ENCODE measurements at places on chromosomes 4 and X.

DNA sequence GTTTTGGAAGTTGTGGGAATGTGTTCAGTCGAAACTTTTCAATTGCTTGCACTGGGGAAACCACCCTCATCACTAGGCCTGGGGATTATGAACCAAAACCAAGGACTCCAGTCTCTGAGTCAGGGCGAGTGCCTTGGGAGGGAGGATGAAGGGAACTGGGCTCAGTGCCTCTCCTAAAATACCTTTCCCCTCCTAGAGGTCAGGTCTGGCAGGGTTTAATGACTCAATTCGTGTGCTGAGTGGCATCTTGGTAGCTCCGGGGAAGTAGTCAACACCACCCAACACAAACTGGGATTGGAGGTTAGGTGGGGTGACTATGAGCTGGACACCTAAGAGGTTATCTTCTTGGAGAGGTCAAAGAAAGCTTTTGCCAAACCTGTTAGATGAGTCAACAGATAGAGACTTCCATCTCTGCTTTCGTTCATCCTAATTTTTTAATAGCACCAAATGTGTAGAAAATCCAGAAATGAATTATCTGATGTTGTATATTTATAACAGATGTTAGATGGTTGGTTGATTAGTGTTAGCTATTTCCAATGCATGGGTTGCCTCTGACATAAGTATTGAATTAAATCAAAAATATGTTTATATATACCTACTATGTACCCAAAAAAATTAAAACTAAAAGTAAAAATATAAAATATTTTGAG is 202.8 kb downstream of the SHROOM3 start:
- no peaks in the 10 kb centered on the region for H3K27me3 ChIP-seq
- H3K36me3 ChIP-seq, result no peaks in the 10 kb centered on the region
- DNase-seq, result no peak
- no peak overlapping the region for H3K27ac ChIP-seq
- H3K4me3 ChIP-seq, result no peak overlapping the region

- DNase-seq, result no peak
- H3K4me3 ChIP-seq, result no peak overlapping the region
- no peak overlapping the region for H3K27ac ChIP-seq
- H3K27me3 ChIP-seq, result no peaks in the 10 kb centered on the region
- no peaks in the 10 kb centered on the region for H3K4me1 ChIP-seq
- H3K36me3 ChIP-seq, result no peaks in the 10 kb centered on the region
Observed at GRCh38 chr4:79207281-79207680, 118.6 kb downstream of the NAA11 start.

GRCh38 chr4:71445811-71446210 is 107.0 kb downstream of the SLC4A4 start:
- peaks cover 2% of the 10 kb centered on the region for H3K4me1 ChIP-seq
- H3K27ac ChIP-seq, result no peak overlapping the region
- H3K27me3 ChIP-seq, result no peaks in the 10 kb centered on the region
- H3K36me3 ChIP-seq, result peaks cover 8% of the 10 kb centered on the region

DNA sequence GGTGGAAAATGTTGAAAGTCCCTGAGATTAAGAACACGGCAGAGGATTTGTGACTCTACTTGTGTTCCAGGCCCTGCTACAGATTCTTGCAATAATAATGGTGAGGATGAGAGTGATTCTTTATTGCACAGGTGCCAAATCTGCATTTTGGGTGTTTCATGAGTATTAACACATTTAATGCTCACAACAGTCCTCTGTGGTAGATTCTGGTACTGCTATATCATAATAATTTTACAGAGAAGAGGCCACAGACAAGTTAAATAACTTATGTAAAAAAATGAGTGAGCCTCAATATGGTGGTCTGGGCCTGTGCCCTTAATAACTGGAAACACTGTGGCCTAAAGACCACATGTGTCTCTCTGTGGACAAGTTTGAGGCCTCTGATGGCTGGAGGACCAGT is 124.3 kb downstream of the C4orf33 start:
- H3K27me3 ChIP-seq, result no peaks in the 10 kb centered on the region
- no peak overlapping the region for H3K4me3 ChIP-seq
- H3K27ac ChIP-seq, result no peak overlapping the region
- H3K4me1 ChIP-seq, result no peaks in the 10 kb centered on the region
- no peak for DNase-seq

DNA sequence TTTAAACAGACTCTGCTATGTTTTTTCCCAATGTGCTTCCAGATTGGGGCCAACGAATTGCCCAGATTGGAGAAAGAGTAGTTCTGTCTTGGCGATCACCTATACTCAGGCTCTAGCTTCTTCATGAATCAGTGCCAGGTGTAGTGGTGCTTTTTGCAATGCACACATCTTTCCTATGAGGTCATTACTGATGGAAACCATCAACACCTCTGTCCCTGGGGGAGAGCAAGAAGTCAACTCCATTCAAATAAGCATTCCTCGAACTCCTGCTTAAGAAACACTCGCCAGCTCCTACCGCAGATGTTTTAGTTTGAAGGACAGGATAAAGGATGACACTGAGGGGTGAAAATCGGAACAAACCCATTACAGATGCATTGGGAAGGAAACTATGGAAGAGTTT is 156.5 kb upstream of the DKK2 start:
- no peak overlapping the region for H3K27ac ChIP-seq
- H3K4me3 ChIP-seq, result no peak overlapping the region
- no peak for DNase-seq
- no peaks in the 10 kb centered on the region for H3K27me3 ChIP-seq
- H3K4me1 ChIP-seq, result no peaks in the 10 kb centered on the region

- no peaks in the 10 kb centered on the region for H3K4me1 ChIP-seq
- DNase-seq, result no peak
Observed at GRCh38 chr4:13174001-13174400, 310.1 kb downstream of the RAB28 start.

- no peaks in the 10 kb centered on the region for H3K4me1 ChIP-seq
- H3K36me3 ChIP-seq, result no peaks in the 10 kb centered on the region
Observed at GRCh38 chr4:2141022-2141761, 82.1 kb downstream of the NAT8L start.

DNA sequence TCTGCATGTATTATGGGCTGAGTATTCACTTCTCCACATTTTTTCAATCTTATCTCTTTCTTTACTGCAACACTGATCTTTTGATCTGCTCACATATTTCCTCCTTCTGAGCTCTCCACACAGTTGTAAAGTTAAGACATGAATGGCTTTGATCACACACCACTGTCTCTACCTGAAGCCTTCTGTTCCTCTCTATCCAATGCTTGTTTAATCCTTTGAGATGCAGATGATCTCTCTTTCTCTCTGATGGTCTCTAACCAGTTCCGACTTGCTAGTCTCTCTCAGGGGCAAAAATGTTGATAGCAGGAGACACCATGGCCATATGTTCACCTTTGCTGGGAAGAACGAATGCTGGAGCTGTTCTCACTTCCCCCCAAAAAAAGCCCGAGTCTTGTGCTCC is 162.4 kb downstream of the UNC5C start:
- no peaks in the 10 kb centered on the region for H3K27me3 ChIP-seq
- no peak for DNase-seq
- H3K27ac ChIP-seq, result no peak overlapping the region
- H3K4me3 ChIP-seq, result no peak overlapping the region

DNA sequence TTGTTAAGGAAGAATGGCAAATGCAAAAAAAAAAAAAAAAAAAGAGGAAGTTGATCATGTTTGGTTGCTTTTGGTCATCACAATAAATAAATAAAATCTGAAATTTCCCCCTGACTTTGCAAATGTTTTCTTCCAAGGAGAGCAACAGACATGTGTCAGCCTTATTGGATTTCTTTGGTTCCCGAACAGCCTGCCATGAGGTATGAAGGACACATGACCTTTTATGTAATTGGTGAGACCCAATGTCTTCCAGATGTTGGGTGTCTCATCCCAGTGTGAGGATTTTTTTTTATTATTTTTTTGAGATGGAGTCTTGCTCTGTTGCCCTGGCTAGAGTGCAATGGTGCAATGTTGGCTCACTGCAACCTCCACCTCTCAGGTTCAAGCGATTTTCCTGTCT is 24.6 kb upstream of the CD99 start:
- H3K4me1 ChIP-seq, result no peaks in the 10 kb centered on the region
- H3K27ac ChIP-seq, result no peak overlapping the region
- H3K27me3 ChIP-seq, result no peaks in the 10 kb centered on the region
- H3K4me3 ChIP-seq, result no peak overlapping the region

DNA sequence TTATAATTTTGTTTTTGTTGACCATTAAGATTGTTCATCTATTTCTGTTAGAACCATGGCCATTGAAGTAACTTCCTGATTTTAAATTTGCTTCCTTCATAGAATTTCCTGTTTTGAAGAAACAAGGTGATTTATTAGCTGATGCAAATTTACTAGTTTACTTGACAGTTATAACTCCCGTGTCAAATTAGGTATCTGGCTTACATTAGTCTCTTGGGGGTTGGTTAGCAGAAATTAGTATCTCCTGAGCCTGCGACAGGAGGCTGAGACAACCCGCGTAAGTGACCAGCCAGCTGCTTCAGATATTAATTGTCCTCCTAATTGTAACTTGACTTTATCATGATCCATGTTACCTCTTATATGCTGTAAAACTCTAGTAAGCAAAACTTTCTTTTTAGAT is 154.3 kb downstream of the CFAP299 start:
- no peak overlapping the region for H3K4me3 ChIP-seq
- no peaks in the 10 kb centered on the region for H3K4me1 ChIP-seq
- H3K36me3 ChIP-seq, result no peaks in the 10 kb centered on the region
- no peaks in the 10 kb centered on the region for H3K27me3 ChIP-seq
- no peak for DNase-seq

DNA sequence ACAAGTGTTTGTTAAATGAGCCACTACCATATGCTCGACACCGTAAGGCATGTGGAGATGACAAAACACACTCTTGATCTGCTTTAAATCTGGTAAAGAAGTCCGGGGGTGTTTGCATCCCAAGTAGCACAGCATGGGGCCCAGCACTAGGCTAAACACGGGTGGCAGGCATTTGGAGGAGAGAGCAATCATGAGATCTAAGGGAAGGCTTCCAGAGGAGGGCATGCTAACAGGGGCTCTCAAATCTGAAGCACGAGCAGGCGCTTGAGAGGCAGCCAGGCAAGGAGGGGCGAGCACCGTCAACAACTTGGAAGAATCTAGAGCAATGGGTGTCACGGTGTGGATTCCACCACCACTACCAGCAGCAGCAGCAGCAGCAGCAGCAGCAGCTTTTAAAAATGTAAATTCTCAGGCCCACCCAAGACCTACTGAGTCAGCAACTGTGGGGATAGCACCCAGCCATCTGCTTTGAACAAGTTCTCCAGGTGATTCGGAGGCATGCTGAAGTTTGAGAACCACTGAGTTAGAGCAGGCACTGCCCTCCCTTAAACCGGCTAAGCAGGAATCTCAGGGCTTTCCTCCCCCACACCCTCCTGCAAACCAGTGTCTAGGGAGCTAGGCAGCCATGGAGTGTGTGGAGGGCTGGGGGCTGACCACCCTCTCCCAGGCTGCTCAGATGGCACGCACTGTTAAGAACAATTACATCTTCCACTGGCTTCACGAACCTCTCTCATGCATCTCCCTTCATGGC is 70.2 kb upstream of the MAP3K15 start:
- no peak overlapping the region for H3K27ac ChIP-seq
- no peaks in the 10 kb centered on the region for H3K4me1 ChIP-seq
- peak; percentile 52 for DNase-seq
- H3K4me3 ChIP-seq, result no peak overlapping the region
- H3K36me3 ChIP-seq, result no peaks in the 10 kb centered on the region

DNA sequence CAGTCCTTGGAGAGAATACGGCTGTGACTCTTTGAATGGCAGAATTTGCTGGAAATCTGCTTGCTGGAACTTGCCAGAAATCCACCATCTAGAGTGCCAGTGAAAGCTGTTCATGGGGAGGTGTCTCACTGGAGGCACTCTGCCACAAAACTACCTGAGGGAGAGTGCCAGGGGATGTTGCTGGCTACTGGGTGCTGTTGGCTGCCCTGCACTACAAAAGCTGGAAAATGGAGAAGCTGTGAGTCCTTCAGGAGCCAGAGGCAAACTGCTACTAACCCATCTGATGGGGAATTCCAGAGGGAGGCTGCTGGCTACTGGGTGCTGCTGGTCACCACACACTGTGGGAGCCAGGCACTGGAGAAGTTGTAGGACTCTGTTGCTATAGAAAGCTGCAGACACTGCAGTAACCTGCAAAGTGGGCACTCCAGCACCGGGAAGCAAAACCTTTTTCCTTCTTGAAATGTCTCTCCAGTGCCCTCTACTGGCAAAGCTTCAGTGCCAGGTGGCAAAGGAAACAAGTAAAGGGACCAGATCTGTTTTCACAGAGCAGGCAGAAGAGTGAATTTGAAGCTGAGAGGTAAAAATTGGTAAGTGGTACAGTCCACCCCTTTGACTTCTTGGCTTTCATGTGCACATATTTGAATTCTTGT is 47.8 kb upstream of the HSD17B10 start:
- no peaks in the 10 kb centered on the region for H3K4me1 ChIP-seq
- H3K4me3 ChIP-seq, result no peak overlapping the region
- no peaks in the 10 kb centered on the region for H3K36me3 ChIP-seq
- no peak for DNase-seq
- H3K27ac ChIP-seq, result no peak overlapping the region

DNA sequence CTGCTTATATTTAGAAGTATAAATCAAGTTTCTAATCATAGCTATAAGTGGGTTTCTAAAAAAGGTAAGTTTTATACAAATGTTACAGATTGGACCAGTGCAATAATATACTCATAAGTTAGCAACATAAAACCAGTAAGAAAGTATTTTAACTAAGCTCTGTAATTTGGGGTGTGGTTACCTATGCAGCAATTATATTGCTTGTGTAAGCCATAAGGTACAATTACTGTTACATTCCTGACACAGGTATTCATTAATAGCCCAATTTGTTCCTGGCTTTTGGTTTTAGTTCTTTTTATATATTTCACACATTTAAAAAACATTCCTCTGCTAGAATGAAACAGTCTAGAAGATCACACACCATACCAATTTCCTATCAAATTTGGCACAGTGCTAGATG is 115.1 kb downstream of the FRYL start:
- H3K27me3 ChIP-seq, result no peaks in the 10 kb centered on the region
- H3K4me1 ChIP-seq, result no peaks in the 10 kb centered on the region
- no peak overlapping the region for H3K27ac ChIP-seq
- H3K36me3 ChIP-seq, result no peaks in the 10 kb centered on the region

DNA sequence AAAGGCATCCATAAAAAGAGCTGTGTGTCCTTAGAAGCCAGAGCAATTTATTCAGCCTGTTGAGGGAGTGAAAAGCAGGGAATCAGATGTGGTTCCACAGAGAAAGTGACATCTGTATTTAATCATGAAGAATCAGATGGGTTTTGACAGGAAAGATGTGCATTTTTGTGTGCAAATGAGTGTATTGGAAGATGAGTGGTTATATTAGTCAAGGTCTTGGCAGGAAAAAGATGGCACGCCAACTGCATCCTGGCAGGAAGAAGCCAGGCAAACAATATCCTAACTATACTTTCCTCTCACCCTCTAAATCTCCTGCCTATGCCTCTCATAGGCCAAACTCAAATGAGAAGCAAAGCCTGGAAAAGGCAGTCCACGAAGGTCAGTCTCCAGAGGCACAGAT is 59.1 kb downstream of the SCFD2 start:
- H3K27me3 ChIP-seq, result no peaks in the 10 kb centered on the region
- H3K4me3 ChIP-seq, result no peak overlapping the region
- H3K27ac ChIP-seq, result no peak overlapping the region
- H3K4me1 ChIP-seq, result no peaks in the 10 kb centered on the region
- no peak for DNase-seq

- H3K27me3 ChIP-seq, result no peaks in the 10 kb centered on the region
- H3K4me3 ChIP-seq, result no peak overlapping the region
- DNase-seq, result no peak
- no peak overlapping the region for H3K27ac ChIP-seq
- H3K4me1 ChIP-seq, result no peaks in the 10 kb centered on the region
Observed at GRCh38 chr4:91427171-91427570, 876.6 kb upstream of the GRID2 start.

Data from kidney (tissue), 22 donors.